CD4-positive, alpha-beta T cell treated with Interleukin-15 for 1 hour (primary cell): ENCODE measurements at places on chromosomes 1 and 21.

DNA sequence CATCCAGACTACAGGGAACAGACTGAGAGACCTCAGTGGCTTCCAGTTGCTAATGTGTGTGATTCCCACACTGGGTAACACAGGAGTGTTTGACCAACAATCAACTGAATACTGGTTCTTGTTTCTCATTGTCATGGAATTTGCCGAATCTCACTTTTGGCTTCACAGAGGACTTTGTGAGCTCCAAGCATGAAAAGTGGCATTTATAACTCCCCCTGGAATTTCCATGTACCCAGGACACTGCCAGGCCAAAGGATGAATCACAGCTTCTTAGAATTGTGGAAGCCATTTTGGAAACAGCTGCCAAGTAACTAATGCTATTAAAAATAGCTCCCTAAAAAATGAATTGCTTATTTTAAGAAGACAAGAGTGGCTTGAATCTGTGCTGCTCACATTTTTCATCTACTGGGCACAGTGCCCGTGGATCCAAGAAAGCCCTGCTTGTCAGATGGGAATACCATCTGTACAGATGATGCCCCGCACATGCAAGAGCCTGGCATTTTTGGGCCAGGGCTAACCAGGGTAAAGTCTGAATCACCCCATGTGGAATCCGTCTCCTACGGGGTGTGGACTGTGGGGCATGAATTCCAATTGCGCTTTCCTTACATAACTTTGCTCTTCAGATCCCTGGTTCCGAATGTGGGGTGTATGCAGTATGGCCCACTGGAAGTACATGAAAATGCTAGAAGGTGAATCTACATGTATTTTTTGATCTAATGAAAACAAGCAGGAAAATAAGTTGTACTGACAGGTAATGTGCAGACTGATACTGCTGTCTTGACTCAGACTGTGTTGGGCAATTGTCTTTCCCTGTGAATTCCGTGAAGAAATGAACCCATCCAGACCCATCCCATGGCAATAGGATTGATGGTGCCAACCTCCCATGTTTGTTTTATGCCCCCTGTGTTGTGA lies 487.3 kb downstream of the SIPA1L2 start:
- DNase-seq = no peak

GRCh38 chr1:118556936-118557335 lies 371.9 kb upstream of the SPAG17 start:
- DNase-seq = no peak

- no peak for DNase-seq
These were observed 68.7 kb downstream of the RGL1 start for GRCh38 chr1:183873642-183874041.

DNA sequence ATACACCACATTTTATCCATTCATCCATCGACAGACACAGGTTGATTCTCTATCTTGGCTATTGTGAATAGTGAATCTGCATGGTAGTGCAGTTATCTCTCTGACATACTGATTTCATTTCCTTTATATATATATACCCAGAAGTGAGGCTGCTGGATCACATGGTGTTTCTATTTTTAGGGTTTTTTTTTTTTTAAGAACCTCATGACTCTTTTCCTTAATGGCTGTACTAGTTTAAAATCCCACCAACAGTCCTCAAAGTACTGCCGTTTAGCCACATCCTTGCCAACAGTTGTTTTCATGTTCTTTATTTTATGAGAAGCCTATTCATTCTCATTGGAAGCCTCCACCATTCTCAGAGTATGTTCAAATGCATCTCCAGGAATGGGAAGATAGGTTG lies 258.7 kb upstream of the SNX7 start:
- no peak for DNase-seq

DNA sequence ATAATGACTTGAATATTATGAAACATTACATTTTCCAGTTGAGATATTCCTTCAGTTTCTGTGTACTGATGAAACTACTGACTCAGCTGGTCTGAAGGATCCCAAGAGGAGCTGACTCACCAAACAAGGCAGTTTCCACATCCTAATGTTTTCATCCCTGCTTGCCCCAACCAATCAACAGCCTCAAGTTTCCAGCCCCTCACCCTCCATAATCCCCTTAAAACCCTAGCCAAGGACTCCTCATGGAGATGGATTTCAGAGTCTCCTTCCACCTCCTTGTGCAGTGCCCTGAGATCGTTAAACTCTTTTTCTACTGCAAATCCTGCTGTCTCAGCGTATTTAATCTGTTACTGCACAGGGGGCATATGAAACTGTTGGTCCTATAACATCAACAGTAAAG lies 83.1 kb upstream of the HAO2 start:
- DNase-seq = no peak

DNA sequence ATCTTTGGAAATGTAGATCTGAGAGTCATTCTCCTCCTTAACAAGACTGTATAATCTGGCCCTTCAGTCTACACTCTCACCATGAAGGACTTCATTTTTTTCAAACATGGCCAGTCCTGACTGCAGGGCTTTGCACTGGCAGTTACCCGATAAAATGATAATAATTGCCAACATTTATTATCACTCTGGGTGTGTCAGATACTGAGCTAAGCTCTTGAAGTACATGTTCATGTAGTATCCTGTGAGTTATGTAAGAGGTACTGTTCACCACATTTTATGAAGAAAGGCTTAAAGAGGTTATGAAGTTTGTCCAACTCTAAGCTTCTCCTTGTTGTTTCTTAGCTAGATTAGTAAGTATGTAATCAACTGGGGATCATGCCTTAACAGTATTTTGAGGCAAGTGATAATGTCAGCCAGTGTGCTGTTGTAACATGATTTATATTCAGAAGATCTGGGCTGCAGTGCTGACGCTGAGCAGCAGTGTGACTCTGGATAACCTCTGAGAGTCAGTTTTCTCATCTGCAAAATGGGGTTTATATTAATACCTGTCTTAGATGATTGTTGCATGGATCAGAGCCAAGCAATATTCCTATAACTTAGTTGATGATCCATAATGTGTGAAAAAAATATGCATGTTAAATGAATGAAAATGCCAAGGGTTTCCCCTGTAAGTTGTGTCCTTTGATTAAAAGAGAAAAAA lies 42.1 kb upstream of the LEPR start:
- no peak for DNase-seq

GRCh38 chr1:58047265-58047858 lies 499.2 kb downstream of the OMA1 start:
- DNase-seq = no peak

- DNase-seq = no peak
These were observed 10.2 kb upstream of the IFI16 start for GRCh38 chr1:158999316-159000069.

DNA sequence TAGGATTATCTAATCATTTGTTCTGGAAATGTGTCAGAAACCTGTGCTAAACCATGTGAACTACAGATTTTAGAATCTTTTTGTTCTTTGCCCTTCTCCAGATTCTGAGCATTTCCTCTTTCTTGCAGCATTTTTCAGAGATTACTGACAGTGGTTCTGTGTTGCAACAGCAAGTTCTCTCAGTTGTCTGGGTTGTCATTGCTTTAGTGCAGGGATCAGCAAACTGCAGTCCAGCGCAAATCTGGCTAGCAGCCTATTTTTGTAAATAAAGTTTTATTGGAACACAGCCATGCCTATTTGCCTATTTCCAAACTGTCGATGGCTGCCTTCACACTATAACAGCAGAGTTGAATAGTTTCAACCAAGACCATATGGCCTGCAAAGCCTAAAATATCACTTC lies 66.3 kb upstream of the LRRC8D start:
- DNase-seq = no peak

GRCh38 chr1:167826127-167826526 lies 87.8 kb downstream of the ADCY10 start:
- DNase-seq = no peak

GRCh38 chr1:51915951-51916350 lies 37.4 kb upstream of the NRDC start:
- DNase-seq = no peak

GRCh38 chr1:224170748-224171478 lies 12.1 kb upstream of the DEGS1 start:
- peak; percentile 54 for DNase-seq

GRCh38 chr1:70039485-70039884 lies 165.9 kb downstream of the LRRC40 start:
- no peak for DNase-seq

DNA sequence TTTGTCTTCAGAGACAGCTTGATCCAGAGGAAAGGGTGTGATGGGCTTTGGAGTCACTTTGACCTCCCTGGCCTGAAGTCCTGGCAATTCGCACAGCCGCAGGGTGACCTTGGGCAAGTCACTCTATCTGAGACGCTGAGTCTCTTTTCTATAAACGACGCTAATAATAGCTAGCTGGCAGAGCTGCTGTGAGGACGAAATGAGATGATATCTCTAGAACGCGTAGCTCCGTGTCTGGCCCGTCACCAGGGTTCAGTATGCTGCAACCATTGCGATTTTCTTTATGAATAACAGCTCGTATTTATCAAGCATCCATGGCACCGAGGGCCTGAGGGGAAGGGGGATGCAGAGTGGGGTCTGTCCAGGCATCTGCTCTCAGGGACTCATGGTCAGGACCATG lies 58.7 kb downstream of the IGSF21 start:
- no peak for DNase-seq

DNA sequence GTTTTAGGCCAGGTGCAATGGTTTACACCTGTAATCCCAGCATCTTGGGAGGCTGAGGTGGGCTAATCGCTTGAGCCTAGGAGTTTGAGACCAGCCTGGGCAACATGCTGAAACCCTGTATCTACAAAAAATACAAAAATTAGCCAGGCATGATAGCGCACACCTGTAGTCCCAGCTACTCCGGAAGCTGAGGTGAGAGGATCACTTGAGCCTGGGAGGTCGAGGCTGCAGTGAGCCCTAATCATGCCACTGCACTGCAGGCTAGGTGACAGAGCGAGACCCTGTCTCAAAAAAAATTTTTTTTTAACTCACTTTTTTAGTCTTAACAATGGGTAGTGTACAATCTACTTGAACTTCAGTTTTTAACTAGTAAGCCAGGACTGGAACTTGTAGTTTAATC lies 137.5 kb downstream of the HS2ST1 start:
- no peak for DNase-seq

DNA sequence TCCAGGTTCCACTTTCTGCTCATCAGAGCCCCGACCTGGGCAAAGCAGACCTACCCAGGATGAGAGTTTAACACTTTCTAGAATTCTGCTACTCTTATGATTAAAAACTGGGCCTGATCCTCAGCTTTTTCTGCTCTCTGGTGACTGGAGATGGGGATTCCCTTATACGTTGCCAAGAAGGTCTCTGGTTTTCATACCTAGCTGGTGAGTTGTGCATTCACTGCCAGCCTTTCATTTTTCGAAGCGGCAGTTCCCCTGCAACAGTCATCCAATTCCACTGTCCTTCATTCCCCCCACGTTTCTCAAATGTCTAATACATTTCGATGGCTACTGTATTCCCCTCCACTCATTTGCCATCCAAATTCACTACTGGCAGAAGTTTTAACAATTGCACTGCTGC lies 135.3 kb downstream of the ADSS2 start:
- DNase-seq = no peak

DNA sequence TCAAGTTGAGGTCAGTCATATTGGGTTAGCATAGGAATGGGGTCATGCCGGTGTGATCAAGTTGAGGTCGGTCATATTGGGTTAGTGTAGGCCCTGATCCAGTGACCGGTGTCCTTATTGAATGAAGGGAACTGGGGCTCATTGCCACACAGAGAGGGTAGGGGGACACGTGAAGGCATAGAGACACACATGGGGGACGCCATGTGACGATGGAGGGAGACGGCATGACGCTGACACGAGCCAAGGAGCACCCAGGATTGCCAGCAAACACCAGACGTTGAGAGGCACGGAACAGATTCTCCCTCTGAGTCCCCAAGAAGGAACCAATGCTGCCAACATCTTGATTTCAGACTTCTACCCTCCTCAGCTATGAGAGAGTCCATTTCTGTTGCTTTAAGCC lies 136.9 kb upstream of the ZBTB40 start:
- DNase-seq = no peak

GRCh38 chr1:66085600-66085999 lies 292.9 kb downstream of the PDE4B start:
- no peak for DNase-seq

GRCh38 chr1:158150523-158150922 lies 30.2 kb upstream of the CD1D start:
- DNase-seq = no peak

DNA sequence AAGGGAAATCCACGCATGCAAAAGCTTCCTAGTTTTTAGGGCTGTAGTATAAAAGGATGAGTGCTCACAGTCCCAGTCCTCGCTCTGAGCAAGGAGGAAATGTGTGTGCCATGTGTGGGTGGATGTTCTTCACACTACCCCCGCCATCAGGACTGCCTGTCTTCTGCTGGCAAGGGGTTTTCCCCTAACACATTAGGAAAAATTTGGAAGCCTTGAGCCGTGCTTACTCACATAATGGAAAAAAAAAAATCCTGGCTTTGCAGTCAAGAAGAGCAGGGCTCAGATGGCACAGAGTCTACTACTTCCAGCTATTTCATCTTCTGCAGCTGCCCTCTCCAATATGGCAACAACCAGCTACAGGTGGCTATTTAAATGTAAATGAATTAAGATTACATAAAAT lies 363.1 kb downstream of the PLPP3 start:
- no peak for DNase-seq

GRCh38 chr1:10856176-10856683 lies 59.8 kb upstream of the CASZ1 start:
- no peak for DNase-seq

DNA sequence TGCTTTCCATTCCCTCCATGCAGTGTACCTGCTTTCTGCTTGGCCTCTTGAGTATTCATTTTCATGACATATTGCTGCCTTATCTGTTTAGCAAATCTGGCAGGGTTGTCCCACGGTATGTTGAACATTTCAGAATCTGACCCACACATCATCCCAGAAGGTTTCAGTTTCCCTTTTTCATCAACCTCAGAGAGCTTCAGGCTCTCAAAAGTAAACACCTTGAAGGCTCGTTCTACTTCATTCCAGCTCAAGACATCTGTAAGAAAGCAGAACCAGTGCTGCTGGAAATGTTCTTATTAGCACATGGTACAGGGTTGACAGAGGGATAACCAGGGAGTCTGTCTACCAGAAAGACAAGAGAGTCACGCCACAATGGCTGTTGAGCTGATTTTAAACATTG lies 103.6 kb downstream of the SPAG17 start:
- DNase-seq = no peak
